ENCODE measurements at places on chromosomes 3 and 15.

DNA sequence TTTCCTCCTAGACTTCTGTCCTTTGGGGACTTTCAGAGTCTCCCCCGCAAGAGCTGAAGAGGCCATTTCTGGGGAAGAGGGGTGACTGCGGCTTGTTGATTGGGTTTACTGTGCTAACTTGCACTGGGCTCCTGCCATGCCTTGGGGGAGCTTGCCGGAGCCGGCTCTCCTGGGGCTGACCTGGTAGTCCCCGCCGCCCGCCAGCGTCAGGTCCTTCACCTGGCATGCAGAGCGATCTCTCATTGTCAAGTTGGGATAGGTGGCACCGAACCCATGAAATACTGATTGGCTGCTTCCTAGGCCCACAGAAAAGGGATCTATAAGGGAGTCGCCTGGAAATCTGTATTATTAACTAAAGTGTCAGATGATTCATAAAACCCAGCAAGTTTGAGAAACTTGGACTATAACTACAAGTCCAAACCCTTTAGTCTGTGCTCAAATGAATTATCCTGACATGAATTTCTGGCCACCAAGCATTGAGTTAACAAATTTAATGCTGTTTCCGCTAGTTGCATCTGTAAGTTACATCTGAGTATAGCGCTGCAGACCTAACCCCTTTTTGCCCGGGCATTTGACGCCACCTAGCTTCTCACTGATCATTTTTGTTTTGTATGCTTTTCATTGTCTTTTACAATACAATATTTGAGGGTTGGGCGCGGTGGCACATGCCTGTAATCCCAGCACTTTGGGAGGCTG, 607 bp upstream of the IMP3 start:
- DNase-seq, result no peak

- DNase-seq, result no peak
Observed at GRCh38 chr3:126528800-126529541, 5.0 kb downstream of the CHST13 start.

GRCh38 chr3:9793161-9793781, 389 bp downstream of the ARPC4 start:
- DNase-seq, result no peak

DNA sequence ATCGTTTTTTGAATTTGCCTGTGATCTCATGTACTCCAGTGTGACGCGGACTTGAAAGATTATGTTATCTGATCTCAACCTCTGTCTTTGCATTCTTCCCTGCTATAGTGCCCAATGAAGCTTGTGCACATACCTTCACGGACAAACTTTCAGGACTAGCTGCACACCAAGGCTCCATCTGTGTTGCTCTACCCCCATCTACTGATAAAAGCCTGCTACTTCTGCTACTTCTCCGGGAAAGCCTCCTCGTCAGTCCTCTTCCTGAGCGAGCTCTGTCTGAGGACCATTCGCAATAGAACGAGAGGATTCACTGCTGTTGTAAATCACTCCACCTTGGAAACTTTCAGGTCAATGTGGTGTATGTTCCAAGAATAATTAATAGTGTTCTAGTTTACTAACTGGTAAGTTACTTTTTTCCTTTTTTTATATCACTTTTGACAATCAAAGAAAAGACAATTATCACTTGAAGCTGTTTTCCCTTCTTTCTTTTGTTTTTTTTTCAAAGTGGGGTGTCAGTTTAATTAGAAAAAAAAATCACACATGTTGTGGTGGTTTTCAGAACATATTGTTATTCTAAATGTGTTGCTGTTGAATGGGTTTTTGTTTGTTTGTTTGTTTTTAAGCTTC, 217.6 kb downstream of the ARRDC4 start:
- peak; percentile 73 for DNase-seq

- DNase-seq, result no peak
Observed at GRCh38 chr3:9109568-9109914, 139.9 kb downstream of the SRGAP3 start.

DNA sequence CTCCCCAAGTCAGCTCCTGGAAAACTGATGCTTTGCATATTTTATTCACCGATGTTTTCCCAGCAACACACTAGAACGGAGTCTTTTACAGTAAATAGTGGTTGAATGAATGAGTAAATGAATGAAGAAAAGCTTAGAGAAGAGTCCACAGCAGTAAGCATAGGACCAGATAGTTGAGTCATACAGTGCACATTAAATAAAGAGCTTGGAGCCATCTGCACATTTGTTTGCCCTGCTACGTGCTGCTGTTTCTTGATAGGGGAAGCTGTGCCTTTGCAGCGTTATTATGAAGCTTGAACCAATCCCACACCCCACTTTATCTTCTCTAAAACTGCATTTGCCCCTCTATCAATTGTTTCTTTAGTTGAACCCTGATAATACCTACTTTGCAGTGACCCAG, 1.2 kb downstream of the FAM98B start:
- no peak for DNase-seq

DNA sequence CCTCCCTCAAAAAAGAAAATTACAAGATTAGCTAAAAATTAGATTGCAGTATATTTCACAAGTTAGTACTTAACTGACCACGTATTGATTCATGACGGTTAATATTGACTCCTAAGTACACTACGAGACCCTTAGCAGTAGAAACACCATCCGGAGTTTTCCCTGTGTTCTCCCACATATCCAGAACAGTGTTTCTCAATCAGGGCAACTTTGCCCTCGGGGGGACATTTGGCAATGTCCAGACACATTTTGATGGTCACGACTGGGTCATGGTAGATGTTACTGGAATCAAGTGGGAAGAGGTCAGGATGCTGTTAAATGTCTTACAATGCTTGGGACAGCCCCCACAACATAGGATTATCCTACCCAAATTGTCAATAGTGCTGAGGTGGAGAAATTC, 40.7 kb upstream of the LIPC start:
- no peak for DNase-seq

- DNase-seq, result no peak
Observed at GRCh38 chr3:151751161-151751560, 17.4 kb downstream of the AADACL2 start.

- no peak for DNase-seq
Observed at GRCh38 chr3:152458376-152459117, 189.8 kb downstream of the MBNL1 start.

DNA sequence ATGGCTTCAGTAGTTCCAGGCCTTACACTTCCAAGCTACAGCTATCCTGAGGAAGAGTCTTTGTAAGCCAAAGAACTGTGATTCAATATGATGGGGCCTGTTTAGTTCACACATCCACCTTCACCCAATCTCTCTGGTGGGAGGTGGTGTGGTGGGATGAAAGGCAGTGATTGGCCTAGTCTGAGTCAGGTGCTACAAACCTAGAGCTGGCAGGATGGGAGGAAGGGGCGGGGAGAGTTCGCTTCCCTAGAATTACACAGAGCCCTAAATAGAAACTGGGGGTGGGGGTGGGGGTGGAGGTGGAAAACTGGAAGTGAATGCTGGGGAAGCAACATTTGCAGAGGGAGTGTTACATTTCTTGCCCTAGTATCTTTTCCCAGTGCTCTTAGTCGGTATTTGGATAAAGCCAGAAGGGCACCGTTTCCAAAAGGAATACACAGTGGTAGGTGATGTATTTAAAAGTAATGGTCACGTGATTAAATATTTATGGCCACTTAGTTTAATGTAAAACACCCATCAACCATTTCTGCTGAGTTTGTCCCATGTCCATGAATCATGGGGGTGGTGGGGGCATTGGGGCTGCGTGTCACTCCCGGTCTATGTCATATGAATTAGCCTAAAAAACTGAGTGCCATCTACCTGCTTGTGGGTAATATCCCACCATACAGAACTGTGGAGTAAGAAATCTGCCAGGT, 247.6 kb upstream of the PROK2 start:
- DNase-seq, result peak; percentile 51

DNA sequence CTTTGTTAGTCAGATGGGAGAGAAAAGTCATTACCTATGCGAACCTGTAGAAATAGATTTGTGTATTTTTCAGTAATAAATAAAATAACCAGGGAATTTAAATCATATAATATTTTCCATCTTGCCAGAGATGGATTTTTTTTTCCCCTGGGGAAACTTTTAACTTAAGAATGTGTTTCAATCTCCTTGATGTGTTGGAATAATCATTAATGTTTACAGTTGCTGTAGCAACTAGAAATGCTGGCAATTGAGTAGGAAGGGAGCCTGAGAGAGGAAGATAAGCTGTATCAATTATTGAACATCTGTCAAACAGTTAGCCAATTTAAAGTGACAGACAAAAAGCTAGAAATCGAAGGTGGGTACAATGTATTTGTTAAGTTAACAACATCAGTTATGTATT, 259.5 kb downstream of the IL5RA start:
- no peak for DNase-seq

DNA sequence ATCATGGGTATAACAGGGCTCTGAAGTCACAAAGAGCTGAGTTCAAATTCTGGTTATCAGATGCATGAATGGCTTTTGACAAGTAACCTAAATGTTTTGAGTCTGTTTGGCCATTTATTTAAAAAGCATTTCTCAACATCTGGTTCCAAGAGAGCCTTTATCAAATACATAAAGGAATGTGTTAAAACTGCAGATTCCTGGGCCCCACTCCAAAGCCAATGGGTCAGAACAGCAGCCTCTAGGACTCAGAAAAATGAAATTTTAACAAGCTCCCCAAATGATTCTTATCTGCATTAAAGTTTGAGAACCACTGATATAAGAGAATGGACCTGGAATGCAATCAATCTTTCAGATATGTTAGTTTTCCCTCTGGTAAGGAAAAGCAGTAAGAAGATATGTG, 3.4 kb downstream of the B4GALT4 start:
- DNase-seq, result no peak

GRCh38 chr15:40952301-40952900, 870 bp upstream of the CHAC1 start:
- DNase-seq, result peak; percentile 34

DNA sequence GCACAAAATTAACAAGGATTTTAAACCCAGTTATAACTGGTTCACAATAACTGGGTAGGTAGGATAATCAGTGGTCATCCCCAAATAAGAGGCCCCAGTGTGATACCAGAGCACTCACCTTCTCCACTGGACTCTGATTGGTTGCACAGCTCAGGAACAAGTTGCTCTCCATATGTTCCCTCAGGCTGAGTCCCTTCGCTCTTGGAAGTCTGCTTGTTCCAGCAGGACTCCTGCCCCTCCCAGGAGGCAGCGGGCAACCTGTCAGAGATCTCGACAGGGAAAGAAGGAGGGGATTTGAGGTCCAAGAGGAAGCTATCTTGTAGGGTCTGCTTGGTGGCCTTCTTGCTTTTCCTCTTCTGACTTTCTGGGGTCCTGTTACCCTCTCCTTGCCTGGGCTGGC, 51.6 kb upstream of the HEG1 start:
- no peak for DNase-seq

GRCh38 chr3:179233043-179233442, 17.9 kb downstream of the KCNMB3 start:
- DNase-seq, result no peak

- no peak for DNase-seq
Observed at GRCh38 chr15:100844167-100844566, 35.5 kb upstream of the ALDH1A3 start.

- DNase-seq, result no peak
Observed at GRCh38 chr3:27686642-27687041, 35.5 kb downstream of the EOMES start.

- no peak for DNase-seq
Observed at GRCh38 chr3:157247391-157247790, 87.4 kb upstream of the CCNL1 start.

- DNase-seq, result no peak
Observed at GRCh38 chr3:184726497-184726896, 14.6 kb upstream of the MAGEF1 start.

- no peak for DNase-seq
Observed at GRCh38 chr15:70702584-70702983, 60.8 kb downstream of the UACA start.

- DNase-seq, result peak; percentile 8
Observed at GRCh38 chr3:13717222-13717895, 162.5 kb downstream of the WNT7A start.

- DNase-seq, result no peak
Observed at GRCh38 chr15:74897300-74897701, 7.5 kb downstream of the MPI start.

- no peak for DNase-seq
Observed at GRCh38 chr15:48469681-48470080, 138.5 kb downstream of the DUT start.

All from H9 (cell line).